ENCODE measurements at places on chromosomes 2 and 18.

GRCh38 chr2:96882906-96883305 lies 13.0 kb upstream of the SEMA4C start:
- no peak for DNase-seq

DNA sequence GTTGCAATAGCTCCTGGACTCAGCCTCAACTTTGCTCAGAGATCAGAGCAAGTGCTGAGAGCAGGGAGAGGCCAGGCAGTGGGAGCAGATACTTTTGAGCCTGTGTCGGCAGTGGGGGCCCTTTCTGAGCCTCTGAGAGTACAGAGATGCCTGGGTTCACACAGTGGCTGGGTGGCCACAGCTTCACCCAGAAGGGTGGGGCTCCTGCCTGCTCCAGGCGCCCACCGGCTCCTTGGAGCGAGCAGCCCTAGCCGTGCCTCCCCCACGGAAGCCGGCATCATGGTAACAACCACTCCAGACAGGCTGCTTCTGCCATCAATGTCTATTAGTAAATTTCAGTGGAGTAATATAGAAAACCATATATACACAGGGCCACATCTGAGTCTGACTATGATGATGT lies 619.2 kb upstream of the SETBP1 start:
- no peak for DNase-seq

DNA sequence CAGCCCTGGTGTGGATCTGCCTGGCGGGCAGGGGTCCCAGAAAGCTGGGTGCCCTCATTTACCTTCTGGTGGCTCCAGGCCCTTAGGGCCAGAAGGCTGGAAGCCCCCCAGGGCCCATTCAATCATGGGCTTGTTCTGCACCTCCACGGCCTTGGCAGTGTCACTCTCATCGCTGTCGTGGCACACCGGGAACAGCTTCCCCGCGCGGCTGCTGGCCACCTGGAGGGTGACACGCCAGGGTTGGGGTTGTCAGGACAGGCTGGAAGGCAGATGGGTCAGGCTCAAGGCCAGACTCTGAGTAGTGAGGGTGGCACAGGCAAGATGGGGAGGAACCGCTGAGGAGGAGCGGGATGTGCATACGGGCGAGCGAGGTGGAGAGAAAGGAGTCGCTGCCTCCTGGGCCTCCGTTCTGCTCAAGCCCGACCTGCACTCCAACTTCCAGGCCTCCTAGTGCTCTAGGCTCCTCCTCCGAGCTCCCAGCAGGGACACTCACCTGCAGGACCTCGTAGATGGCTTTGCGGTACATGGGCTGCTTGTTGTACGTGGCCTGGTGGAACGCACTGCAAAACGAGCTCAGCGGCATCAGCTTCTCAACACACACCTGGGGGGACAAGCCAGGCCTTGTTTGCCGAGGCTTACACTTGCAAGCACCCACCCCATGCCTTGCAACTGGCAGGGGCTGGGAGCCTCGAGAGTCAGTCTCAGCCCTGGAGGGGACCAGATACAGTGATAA lies 78.3 kb upstream of the POMC start:
- DNase-seq = no peak

GRCh38 chr2:142220901-142221300 lies 90.1 kb upstream of the LRP1B start:
- no peak for DNase-seq

- DNase-seq = no peak
Observed at GRCh38 chr2:193101591-193101990, 906.9 kb upstream of the TMEFF2 start.

DNA sequence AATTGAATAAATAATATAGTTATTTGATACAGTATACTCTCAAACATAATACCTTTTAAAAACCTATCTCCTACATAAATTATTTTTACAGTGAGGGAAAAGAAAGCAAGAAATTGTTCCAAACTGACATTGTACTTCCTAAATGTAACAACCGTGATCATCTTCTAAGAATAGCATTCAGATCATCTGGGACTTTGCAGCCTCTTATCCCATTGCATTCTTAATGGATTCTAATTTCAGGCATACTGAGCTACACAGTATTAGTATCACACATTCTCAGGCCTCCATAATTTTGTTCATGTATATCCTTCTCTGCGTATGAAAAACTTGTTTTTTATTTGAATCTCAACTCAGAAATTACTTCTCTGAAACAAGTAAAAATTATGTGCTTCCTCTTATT lies 1134.7 kb upstream of the CDH2 start:
- DNase-seq = no peak

DNA sequence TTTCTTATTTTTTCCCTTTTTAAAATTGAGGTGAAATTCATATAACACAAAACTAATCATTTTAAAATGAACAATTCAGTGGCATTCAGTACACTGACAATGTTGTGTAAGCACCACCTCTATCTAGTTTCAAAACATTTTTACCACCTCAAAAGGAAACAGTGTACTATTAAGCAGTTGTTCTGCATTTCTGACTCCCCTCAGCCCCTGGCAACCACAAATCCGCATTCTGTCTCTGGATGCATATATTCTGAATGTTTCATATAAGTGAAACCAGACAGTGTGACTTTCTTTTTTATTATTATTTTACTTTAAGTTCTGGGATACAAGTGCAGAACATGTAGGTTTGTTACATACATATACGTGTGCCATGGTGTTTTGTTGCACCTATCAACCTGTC lies 19.2 kb upstream of the TANK start:
- no peak for DNase-seq

Data from D341Med (cell line).